ENCODE measurements at places on chromosomes 7 and 10. TPM values are rescaled to one million over a fixed set of nuclear protein-coding genes. Genes with fewer than 3 reads are reported as not detected.

DNA sequence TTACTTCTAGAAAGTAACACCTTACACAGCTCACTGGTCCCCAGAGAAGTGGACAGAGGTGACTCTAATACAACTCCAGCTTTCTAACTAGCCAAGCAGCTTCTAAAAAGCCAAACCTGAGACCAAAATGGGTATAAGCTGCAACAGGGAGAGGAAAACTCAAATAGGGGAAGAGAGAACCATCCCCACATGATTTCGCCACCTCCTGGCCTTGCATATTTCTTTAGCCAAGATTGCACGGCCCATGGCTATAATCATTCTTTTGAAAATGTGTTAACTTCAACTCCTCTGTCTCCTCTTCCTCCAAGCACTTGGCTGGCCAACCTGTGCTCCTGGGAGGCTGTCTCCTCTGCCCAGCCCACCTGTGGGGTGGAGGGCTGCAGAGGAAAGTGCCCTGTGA, 28.7 kb downstream of the NUP42 start:
- H3K4me1 ChIP-seq: peaks cover 11% of the 10 kb centered on the region
- H3K27ac ChIP-seq: no peak overlapping the region
- no peak for DNase-seq
- no peaks in the 10 kb centered on the region for H3K27me3 ChIP-seq
- H3K36me3 ChIP-seq: no peaks in the 10 kb centered on the region
- no peak overlapping the region for H3K4me3 ChIP-seq

- H3K4me1 ChIP-seq: peaks cover 9% of the 10 kb centered on the region
- no peaks in the 10 kb centered on the region for H3K27me3 ChIP-seq
- H3K27ac ChIP-seq: peak overlapping the region; percentile 86
- peak overlapping the region; percentile 47 for H3K4me3 ChIP-seq
- no peak for DNase-seq
Measured at GRCh38 chr10:102150970-102151773, 1.0 kb upstream of the NOLC1 start.

DNA sequence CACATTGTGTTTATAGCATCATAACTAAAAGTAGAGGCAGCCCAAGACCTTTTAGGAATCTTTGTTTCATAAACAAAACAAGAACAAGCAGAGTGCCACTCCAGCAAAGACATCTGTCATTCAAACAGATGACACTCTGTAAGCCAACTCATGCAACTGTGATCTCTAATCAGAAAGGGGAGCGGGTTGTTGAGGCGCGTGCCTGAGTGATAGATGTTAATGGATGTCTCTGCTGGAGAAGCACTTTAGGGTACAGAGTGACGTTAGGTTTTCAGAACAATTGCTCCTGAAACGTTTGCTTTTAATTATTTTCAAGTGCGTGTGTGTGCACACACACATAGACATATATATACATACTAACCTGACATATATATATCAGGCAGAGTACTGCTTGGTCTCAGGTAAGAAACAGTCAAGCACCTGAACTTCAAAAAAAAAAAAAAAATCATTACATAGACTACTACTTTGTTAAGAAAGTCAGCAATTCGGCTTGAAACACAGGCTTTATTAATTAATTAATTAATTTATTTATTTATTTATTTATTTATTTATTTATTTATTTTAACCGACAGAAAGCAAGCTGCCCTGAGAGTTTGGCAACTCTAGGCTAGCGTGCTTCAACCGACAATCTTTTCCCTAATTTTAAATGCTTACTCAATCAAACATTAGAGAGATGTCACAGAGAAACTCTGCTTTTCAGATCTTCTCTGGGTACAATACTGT, 109.1 kb downstream of the POU6F2 start:
- no peak for DNase-seq
- H3K27me3 ChIP-seq: no peaks in the 10 kb centered on the region
- no peaks in the 10 kb centered on the region for H3K36me3 ChIP-seq

GRCh38 chr7:131543298-131543697, 13.1 kb downstream of the PODXL start:
- no peak overlapping the region for H3K4me3 ChIP-seq
- H3K36me3 ChIP-seq: no peaks in the 10 kb centered on the region
- H3K27me3 ChIP-seq: no peaks in the 10 kb centered on the region
- DNase-seq: no peak

GRCh38 chr7:55065079-55065478, 46.3 kb downstream of the EGFR start:
- no peaks in the 10 kb centered on the region for H3K36me3 ChIP-seq
- peak overlapping the region; percentile 62 for H3K27ac ChIP-seq
- no peak for DNase-seq
- no peaks in the 10 kb centered on the region for H3K27me3 ChIP-seq
- H3K4me1 ChIP-seq: peaks cover 16% of the 10 kb centered on the region
- no peak overlapping the region for H3K4me3 ChIP-seq

The SEMA4G gene
- total RNA-seq: 6.1 TPM

The ASB15 gene
- not detected for total RNA-seq

DNA sequence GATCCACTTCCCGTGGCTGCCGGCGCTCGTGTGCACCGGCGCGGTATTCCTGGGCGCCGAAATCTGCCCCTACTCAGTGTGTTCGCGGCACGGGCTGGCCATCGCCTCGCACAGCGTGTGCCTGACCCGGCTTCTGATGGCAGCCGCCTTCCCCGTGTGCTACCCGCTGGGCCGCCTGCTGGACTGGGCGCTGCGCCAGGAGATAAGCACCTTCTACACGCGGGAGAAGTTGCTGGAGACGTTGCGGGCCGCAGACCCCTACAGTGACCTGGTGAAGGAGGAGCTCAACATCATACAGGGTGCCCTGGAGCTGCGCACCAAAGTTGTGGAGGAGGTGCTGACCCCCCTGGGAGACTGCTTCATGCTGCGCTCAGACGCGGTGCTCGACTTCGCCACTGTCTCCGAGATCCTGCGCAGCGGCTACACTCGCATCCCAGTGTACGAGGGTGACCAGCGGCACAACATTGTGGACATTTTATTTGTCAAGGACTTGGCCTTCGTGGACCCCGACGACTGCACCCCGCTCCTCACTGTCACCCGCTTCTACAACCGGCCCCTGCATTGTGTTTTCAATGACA, 1.3 kb downstream of the CNNM1 start:
- DNase-seq: peak; percentile 24
- no peaks in the 10 kb centered on the region for H3K36me3 ChIP-seq
- peaks cover 9% of the 10 kb centered on the region for H3K4me1 ChIP-seq
- no peak overlapping the region for H3K27ac ChIP-seq

The PPRC1 gene
- 32.1 TPM for total RNA-seq

DNA sequence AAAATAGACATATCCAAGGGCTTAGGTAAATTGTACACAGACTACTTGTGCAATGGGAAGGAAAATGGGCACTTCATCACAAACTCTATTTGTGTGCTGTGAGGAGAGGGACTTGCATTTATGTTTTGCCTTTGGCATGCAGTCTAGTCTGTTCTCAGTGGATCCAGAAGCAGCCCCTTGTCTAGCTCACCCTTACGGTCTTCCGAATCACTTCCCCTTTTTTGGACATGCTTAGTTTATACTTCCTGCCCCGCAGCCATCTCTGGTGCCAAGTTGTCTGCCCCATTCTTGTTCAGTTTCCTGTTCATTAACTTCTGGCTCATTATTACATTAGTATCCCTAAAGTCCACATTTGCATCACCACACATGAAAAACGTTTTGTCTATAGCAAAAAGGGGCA, 161.6 kb downstream of the NRCAM start:
- no peak for DNase-seq
- no peaks in the 10 kb centered on the region for H3K36me3 ChIP-seq
- H3K4me1 ChIP-seq: peaks cover 13% of the 10 kb centered on the region
- no peaks in the 10 kb centered on the region for H3K27me3 ChIP-seq
- no peak overlapping the region for H3K27ac ChIP-seq

DNA sequence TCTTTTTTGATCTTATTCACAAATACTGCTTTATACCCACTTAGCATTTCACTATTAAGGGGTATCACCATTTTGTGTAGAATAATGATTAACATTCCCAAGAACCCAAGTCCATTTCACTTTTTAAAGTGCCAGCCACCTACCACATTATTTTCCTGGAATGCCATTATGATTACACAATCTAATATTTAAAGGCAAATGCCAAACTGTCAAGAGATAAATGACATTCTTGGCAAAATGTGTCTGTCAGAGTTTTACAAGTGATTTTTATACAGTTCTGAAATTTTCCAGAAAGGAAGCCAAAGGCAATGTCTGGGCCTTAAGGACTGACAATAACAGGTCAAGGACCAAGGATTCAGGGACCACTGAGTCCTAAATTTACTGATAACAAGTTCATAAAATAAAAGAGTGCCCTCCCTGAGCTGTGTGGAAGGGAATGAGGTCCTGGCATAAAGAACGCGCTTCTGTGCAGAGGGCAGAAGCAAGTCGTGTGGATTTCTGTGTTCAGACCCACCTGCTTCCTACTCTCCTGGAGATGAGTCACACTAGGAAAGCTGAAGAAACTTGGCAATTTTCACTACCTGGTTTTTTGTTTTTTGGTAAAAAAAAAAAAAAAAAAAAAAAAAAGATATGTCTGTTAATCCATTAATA, 66.5 kb downstream of the UBE2H start:
- no peak overlapping the region for H3K4me3 ChIP-seq
- no peaks in the 10 kb centered on the region for H3K36me3 ChIP-seq
- H3K27ac ChIP-seq: peak overlapping the region; percentile 52
- no peak for DNase-seq
- no peaks in the 10 kb centered on the region for H3K27me3 ChIP-seq

DNA sequence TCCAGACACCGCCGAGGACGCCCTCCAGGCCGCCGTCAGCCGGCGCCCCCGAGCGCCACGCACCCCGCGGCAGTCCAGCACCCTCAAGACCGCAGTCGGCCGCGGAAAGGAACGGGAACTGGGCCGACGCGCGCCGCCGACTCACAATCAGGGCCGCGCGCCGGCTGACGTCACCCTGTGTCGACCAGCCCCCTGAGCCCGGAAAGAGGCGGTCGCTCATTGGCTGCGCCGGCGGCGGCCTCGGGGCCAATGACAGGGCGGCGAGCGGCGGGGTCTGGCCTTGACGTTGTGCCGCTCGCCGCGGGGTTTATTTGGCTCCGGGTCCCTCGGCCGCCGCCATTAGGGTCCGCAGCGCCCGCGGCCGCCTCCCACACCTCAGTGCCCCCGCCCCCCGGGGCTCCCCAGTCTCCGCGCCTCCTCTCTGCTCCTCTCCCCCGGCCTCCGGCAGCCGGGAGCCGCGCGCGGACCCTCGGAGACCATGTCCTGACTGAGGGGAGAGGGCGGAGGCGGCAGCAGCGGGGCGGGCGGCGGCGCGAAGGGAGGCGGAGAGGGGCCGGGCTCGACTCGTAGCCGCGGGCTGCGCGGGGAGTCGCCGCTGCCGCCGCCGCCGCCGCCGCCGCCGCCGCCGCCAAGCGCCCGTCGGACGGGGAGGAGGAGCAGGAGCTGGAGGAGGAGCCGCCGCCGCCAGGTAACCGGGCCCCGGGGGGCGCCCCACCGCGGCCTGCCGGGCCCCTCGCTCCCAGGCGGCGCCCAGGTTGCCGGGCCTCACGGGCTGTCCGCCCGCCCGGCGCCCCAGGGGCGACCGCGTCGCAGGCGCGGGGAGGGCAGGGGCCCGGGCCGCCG, 25.1 kb upstream of the ZRANB1 start:
- H3K4me3 ChIP-seq: peak overlapping the region; percentile 82
- H3K27ac ChIP-seq: peak overlapping the region; percentile 96
- peak; percentile 98 for DNase-seq
- H3K27me3 ChIP-seq: no peaks in the 10 kb centered on the region
- no peaks in the 10 kb centered on the region for H3K36me3 ChIP-seq

Measured in kidney (tissue), 22 donors.